ENCODE measurements at places on chromosomes 4 and X.

DNA sequence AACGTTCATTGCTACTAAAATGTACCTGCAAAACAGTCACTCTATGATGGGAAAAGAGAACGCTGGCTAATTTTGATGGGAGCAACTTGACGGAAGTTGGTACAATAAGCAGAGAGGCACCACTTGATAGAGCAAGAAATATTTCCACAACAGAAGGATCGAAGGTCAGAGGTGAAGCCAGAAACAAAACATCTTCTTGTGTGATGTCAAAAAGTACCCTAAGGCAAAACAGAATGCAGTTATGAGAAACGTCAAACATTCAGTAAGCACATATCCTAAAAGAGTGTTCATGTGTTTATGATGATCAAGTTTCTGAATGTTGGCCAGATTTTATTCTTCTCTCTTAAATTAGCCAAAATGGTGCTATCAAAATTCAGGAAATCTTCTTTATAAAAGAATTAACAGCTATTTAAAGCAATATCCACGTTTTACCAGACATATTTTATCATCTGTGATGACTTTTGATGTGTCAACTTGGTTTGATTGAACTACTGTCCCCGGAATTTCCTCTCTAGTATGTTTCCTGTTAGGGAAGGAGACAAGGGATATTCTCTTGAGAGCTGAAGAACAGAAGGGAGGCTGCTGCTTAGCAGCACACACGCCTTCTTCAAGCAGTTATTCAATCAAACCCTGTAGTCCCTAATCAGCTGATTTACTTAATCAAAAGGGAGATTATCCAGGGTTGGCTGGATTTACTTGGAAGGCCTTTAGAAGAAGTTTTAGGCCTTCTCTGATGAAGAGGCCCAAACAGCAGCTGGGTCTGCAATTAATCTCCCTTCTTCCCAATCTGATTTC is 15.7 kb downstream of the AASDH start:
- DNase-seq: no peak

GRCh38 chr4:159159611-159160010 is 56.7 kb downstream of the RAPGEF2 start:
- DNase-seq: no peak

GRCh38 chrX:39890807-39891206 is 207.0 kb downstream of the BCOR start:
- no peak for DNase-seq

DNA sequence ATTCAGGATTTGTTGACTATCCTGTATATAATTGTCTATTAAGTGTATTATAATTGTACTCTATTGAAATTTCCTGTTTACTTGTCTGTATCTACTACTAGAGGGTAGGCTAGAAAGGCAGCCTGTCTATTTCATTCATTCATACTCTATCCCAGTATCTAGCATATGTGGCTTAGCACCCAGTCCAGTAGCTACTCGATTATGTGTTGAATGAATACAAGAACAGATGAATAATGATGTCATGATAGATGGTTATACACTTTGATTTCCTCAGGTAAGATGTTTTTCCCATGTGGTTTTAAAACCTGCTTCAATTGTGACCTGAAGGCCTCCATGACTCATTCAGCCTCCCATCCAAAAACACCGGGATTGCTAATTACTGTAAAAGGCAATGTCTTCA is 68.0 kb downstream of the IL21 start:
- no peak for DNase-seq

- DNase-seq: no peak
These were observed 182.2 kb upstream of the ATOH1 start for GRCh38 chr4:93646233-93646930.

DNA sequence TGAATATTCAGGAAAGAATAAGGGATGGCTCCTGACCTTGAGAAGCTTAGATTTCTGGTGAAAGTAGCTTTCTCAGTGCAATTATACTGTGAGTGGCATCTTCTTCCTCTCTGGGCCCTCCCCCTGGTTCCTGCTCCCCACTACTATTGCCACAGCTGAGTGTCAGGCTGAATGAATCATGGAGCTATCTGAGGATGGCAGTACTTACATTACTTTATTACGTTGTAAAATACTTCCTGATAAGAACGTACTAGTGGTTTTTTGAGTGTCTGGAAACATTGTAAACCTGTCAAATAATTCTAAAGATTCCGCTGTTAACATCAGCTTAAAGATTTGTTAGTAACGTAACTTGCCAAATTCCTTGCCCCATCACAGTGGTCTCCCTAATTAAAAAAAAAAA is 36.2 kb downstream of the ARHGAP10 start:
- DNase-seq: no peak

- peak; percentile 39 for DNase-seq
These were observed 11.7 kb upstream of the BCOR start for GRCh38 chrX:40109288-40110008.

GRCh38 chrX:129981752-129982299 is 609 bp upstream of the BCORL1 start:
- DNase-seq: no peak

DNA sequence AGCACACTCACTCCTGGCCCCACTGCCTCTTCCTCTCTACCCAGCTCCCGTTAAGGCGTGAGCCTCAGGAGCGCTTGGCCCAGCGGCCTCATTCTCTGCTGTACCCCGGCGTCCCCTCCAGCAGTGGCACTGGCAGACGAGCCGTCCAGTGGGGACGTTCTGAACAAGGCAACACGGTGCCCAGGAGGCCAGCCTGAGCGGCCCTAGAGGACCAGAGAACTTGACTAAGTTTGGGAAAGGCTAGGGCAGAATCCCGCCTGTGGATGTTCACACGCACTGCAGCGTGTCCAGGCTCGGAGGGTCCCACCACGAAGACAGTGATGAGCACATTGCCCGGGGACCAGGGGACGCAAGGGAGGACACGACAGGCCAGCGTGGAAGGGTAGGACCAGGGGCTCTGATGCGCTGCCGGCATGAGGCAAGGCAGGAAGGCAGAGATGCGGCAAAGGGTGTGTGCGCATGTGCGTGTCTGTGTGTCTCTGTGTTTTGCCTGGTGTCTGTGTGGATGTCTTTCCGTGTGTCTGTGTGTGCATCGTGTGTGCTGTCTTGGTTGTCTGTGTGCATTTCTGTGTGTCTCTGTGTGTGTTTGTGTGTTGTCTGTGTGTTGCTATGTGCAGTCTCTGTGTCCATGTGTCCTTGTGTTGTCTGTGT is 89.4 kb downstream of the ABLIM2 start:
- DNase-seq: no peak

DNA sequence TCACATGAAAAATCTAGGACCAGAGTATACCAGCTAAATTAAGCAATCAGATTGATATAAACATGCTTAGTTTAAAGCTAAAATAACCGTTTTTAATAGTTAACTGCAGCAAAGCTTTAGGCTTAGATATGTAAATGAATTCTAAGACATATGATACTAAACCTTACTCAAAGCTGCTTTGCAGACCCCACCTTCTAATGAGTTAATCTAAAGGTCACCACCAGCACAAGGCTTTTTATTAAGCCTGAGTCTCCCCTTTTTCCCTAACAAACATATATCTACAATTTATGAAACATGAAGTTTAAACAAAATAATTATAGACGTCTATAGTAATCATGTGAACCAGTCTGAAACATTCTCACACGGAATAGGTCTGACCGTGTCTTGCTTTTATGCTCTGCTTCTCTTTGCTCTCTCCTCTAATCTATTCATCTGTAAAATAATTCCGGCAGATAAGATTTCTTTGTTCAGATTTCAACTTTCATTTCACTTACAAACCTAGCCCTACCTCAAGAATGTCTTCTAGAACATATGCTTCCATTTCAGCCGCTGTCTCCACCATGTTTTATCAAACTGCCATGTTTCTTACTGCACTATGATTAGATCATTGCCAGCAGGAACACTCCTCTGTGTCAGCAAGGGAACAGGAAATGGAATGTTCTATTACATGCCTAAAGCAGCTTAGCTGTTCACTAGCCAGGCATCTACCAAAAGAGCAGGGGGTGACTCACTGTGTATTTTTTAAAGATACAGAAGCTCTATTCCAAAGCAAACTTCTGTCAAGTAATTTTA is 35.9 kb downstream of the ANKRD17 start:
- peak; percentile 76 for DNase-seq

DNA sequence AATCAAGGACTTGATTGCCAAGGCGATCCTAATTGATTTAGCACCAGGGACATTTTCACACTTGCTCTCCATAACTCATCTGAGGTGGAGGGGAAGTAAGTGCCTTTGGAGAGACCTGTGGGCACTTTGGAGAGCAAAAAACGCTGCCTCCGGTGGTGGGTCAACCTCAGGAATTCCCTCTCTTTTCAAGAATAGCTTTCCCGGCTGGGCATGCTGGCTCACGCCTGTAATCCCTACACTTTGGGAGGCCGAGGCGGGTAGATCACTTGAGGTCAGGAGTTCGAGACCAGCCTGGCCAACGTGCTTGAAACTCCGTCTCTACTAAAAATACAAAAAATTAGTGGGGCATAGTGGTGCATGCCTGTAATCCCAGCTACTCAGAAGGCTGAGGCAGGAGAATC is 49.2 kb downstream of the PRPS1 start:
- DNase-seq: no peak
